ENCODE measurements at places on chromosomes 4 and X. TPM values are rescaled to one million over a fixed set of nuclear protein-coding genes. Genes with fewer than 3 reads are reported as not detected.

- H3K4me1 ChIP-seq: no peaks in the 10 kb centered on the region
- H3K36me3 ChIP-seq: no peaks in the 10 kb centered on the region
- no peak overlapping the region for H3K27ac ChIP-seq
- no peaks in the 10 kb centered on the region for H3K27me3 ChIP-seq
- no peak overlapping the region for H3K4me3 ChIP-seq
Observed at GRCh38 chr4:162046135-162046534, 117.7 kb downstream of the FSTL5 start.

DNA sequence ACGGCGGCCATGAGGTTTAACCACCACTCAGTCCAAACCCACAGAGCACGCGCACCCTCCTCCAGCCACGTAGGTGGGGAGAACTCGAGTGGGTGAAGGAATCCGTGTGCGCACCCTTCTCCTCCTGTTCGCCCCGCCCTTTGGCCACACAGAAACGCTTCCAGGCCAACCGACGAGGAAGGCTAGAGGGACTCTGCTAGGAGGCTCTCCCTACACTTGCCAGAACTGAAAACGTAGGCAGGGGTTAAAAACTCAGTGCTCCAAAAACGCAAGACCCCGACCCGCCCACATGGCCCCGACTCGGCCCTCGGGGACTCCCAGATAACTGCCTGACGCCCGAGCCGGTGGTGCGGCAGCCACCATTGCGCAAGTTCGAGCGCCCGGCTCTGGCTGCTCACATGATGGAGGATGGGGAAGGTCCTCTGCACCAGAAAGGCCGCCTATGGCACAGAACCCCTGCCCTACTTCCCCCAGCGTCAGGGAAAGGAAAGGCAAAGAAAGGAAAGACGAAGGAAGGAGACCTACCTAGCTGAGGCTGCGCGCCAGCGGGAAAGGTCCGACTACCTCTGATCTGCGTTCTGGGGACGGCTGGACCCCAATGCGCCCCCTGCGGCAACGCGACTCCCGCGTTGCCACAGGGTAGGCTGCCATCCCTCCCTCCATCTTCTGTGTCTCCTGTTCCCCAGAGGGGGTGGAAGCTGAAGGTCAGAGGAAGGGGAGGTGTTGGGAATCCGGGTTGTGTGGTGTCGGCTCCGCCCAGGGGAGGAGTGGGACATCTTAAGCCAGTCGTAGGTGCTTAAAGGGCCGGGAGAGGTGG lies 201.9 kb upstream of the AGTR2 start:
- H3K27ac ChIP-seq: peak overlapping the region; percentile 70
- no peaks in the 10 kb centered on the region for H3K27me3 ChIP-seq
- H3K4me3 ChIP-seq: peak overlapping the region; percentile 45
- H3K4me1 ChIP-seq: no peaks in the 10 kb centered on the region

DNA sequence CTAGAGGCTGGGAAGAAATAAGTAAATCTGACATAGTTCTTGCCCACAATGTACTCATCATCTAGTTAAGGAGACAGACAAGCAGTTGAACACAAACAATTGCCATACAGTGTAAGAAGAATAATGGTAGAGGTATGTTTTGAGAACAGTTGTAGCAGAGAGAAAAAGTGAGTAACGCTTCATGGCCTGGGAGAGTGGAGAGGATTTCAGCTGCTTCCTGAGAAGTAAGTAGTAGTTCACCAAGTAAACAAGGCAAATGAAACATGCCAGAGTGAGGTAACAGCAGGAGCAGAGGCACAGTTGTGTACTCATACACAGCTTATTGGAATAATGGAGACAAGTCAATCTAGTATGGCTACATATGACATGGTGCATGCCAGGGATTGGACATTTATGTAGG lies 53.6 kb upstream of the RAP2C start:
- H3K36me3 ChIP-seq: no peaks in the 10 kb centered on the region
- H3K27me3 ChIP-seq: no peaks in the 10 kb centered on the region
- H3K4me1 ChIP-seq: peaks cover 7% of the 10 kb centered on the region
- H3K4me3 ChIP-seq: no peak overlapping the region

GRCh38 chr4:3411676-3412075 lies 30.1 kb upstream of the HGFAC start:
- H3K27me3 ChIP-seq: no peaks in the 10 kb centered on the region
- no peak overlapping the region for H3K27ac ChIP-seq
- peaks cover 88% of the 10 kb centered on the region for H3K36me3 ChIP-seq

GRCh38 chr4:6681191-6681590 lies 12.5 kb upstream of the S100P start:
- H3K27me3 ChIP-seq: no peaks in the 10 kb centered on the region
- DNase-seq: no peak
- H3K27ac ChIP-seq: no peak overlapping the region
- no peak overlapping the region for H3K4me3 ChIP-seq
- H3K36me3 ChIP-seq: no peaks in the 10 kb centered on the region
- H3K4me1 ChIP-seq: peaks cover 17% of the 10 kb centered on the region

The COX7B2 gene
- total RNA-seq: not detected

GRCh38 chrX:19924285-19924684 lies 36.9 kb upstream of the SH3KBP1 start:
- no peaks in the 10 kb centered on the region for H3K4me1 ChIP-seq
- no peak overlapping the region for H3K27ac ChIP-seq
- H3K4me3 ChIP-seq: no peak overlapping the region
- H3K36me3 ChIP-seq: peaks cover 32% of the 10 kb centered on the region

DNA sequence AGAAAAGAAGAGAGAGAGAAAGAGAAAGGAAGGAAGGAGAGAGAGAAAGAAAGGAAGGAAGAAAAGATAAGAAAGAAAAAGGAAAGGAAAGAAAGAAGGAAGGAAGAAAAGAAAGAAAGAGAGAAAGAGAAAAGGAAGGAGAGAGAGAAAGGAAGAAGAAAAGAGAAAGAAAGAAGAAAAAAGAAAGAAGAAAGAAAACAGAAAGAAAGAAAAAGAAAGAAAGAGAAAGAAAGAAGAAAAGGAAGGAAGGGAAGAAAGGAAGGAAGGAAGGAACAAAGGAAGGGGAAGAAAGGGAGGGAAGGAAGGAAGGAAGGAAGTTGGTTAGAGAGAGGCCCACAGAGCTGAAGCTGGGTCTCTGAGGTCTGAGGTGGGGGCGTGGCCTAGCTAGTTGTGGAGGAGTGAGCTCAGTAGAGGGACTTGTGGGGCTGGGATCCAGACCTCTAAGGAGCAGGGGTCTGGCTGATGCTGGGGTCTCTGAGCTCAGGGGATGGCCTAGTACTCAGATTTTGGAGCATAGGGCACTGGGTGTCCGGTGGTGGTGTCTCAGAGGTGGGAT lies 27.1 kb upstream of the PDZD4 start:
- no peaks in the 10 kb centered on the region for H3K36me3 ChIP-seq
- H3K4me1 ChIP-seq: no peaks in the 10 kb centered on the region
- no peak for DNase-seq
- H3K27ac ChIP-seq: no peak overlapping the region

DNA sequence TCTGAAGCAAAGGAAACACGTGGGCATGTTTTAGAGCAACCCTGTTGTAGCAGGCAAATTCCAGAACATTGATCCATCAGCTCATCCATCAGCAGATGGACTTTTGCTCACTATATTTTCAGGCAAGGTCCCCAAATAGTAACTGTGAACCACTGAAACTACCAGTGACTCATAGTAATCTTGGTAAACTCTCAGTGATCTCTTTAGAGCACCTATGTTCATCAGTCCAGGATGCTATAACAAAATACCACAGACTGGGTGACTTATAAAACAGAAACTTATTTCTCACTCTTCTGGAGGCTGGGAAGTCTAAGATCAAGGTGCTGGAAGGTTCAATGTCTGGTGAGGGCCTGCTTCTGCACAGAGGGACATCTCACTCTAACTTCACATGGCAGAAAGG lies 28.9 kb upstream of the BTC start:
- DNase-seq: no peak
- H3K27me3 ChIP-seq: no peaks in the 10 kb centered on the region
- H3K4me1 ChIP-seq: no peaks in the 10 kb centered on the region
- H3K36me3 ChIP-seq: no peaks in the 10 kb centered on the region
- H3K4me3 ChIP-seq: no peak overlapping the region

GRCh38 chr4:56181140-56181953 lies 205.9 kb downstream of the AASDH start:
- H3K27me3 ChIP-seq: no peaks in the 10 kb centered on the region
- H3K36me3 ChIP-seq: no peaks in the 10 kb centered on the region
- H3K27ac ChIP-seq: no peak overlapping the region
- no peak for DNase-seq
- no peaks in the 10 kb centered on the region for H3K4me1 ChIP-seq
- no peak overlapping the region for H3K4me3 ChIP-seq

DNA sequence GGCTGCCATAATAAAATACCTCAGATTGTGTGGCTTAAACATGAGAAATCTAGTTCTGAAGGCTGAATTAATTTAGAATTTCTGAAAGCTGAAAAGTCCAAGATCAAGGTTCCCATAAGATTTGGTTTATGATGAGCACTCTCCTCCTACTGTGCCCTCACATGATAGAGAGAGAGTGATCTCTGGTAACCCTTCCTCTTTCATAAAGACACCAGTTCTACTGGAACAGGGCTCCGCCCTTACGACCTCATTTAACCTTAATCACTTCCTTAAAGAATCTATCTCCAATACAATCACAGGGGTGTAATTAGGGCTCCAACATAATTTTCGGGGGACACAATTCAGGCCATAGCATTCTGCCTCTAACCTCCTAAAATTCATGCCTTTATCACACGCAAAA lies 194.0 kb upstream of the MAB21L2 start:
- no peaks in the 10 kb centered on the region for H3K36me3 ChIP-seq
- H3K27me3 ChIP-seq: no peaks in the 10 kb centered on the region
- no peaks in the 10 kb centered on the region for H3K4me1 ChIP-seq
- DNase-seq: no peak
- no peak overlapping the region for H3K27ac ChIP-seq

The TEX13C gene
- total RNA-seq: not detected

DNA sequence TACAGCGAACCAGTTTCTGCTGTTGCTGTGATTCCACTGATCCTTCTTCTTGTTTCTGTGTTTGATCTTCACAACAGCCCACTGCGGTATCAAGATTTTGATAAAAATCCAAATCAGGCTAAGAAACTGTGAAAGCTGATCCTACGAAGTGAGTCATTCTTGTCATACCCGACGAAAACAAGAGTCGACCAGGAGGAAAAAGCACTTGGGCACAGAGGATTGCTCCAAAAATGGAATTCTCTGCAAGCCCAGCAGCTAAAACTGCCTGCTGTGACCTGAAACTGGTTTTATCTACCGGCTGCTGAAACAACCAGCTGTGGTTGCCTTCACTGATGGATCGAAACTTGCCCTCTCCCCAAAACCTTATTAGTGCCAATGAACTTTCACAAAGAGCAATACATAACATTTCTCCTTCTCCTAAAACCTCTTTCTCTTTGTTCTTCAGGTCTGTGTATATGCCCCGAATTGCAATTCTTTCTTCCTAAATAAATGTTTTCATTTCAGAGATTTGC lies 607.0 kb upstream of the PRKX start:
- no peak overlapping the region for H3K4me3 ChIP-seq
- DNase-seq: no peak
- H3K4me1 ChIP-seq: no peaks in the 10 kb centered on the region
- no peaks in the 10 kb centered on the region for H3K36me3 ChIP-seq
- H3K27ac ChIP-seq: no peak overlapping the region

DNA sequence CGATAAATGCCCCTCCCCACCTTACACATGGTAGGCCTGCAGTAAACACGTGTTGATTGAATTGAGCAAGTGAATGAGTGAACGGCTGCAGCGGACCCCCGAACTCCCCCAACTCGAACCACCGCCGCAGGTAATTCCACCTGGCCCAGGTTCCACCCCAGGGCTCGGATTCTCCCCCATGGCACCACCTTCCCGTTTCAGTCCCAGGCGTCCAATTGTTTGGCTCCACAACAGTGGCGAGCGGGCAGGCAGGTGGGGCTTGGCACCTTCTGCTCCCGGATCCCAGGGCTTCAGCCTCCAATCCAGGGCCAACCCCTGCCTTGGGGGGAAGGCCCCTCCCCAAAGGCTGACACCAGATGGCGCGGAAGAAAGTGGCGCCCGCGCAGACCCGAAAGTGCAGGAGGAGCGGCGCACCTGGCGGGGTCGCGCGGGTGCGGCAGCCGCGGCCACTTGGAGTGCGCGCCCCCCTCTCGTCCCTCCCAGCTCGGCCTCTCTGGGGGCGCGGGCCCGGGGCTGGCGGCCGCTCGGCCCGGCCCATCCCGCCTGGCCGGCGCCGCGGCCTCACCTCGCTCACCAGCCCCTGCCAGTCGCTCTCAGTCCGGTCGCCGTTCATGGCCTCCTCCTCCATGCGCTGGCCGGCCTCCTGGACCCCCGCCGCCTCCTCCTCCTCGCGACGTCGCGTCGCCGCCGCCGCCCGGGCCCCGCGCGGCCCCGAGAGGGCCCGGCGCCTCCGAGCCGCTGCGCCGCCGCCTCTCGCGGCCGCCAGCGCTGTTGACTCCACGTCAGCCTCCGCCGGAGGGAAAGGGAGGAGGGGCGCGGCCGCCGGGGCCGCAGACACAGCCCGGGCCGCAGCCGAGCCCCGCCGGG lies at the start of gene CCDC149:
Gene CCDC149, minus strand, starts transcription at position 791 of the 867 bp plus-strand sequence. Its CDS starts 178 bp downstream, at position 613.
- no peaks in the 10 kb centered on the region for H3K36me3 ChIP-seq
- DNase-seq: no peak
- peak within 1 kb of the TSS; percentile 56 for H3K4me3 ChIP-seq
- H3K27ac ChIP-seq: peak within 1 kb of the TSS; percentile 92
- peaks cover 7% of the 10 kb centered on the region for H3K4me1 ChIP-seq

DNA sequence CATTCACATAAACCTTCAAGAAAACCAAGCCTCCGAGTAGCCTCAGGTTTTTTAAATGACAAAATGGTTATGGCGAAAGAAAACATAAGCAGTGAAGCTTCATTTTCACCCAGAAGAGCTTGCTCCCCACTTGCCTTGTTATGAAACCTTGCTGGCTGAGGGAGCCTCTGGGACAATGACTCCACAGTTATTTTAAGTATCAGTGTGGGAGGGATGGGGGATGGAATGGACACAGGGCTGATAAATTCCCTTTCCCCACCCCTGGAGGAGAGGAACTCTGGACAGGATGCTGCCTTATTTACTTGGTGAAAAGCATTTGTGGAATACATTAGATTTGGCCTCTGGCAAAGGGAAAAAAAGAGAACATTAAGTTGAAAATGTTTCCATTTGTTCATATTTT lies 220.7 kb upstream of the CNKSR2 start:
- no peak for DNase-seq
- H3K27ac ChIP-seq: no peak overlapping the region
- no peaks in the 10 kb centered on the region for H3K27me3 ChIP-seq
- no peaks in the 10 kb centered on the region for H3K36me3 ChIP-seq

DNA sequence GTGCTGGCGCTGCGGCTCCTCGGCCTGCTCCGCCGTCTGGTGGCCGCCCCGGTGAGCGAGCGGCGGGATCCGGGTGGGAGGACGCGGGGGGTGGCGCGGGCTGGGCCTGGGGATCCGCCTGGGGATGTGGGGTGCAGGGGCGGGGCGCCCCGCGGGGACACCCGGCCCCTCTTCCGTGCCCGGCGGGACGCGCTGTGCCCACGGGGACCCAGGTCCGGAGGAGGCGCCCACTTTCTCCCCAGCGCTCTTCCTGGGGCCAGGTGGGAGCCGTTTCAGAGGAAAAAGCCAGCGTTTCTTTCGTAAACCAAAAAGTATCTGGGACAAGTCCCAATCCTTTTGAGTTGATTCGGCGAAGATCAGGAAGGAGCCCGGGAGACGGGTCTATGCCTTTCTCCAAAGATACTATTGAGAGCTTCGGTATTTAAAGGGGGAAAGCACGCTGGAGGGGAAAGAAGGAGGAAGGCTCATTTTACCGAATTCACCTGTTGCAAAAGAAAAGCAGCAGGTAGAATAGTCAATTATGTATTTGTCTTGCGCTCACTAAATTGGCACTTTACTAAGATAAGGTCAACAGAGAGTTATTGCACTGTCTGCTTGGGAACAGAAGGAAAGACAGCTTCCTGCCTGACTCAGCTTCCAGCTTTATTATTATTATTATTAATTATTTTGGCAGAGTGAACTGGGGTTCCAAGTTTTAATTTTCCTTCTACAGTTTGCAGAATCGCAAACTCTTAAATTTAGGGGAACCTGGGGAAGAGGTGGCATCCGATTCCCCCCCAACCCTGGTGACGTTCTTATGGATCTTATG lies 81.5 kb upstream of the CD99 start:
- H3K4me1 ChIP-seq: peaks cover 40% of the 10 kb centered on the region
- no peaks in the 10 kb centered on the region for H3K27me3 ChIP-seq
- DNase-seq: no peak
- H3K36me3 ChIP-seq: no peaks in the 10 kb centered on the region
- H3K4me3 ChIP-seq: peak overlapping the region; percentile 94

The TMSB15A gene
- total RNA-seq: 0.95 TPM

Measured in esophagus squamous epithelium (tissue), 5 donors.